Smooth muscle cell of the coronary artery (primary cell): ENCODE measurements at places on chromosomes 4 and X. TPM values are rescaled to one million over a fixed set of nuclear protein-coding genes. Genes with fewer than 3 reads are reported as not detected.

The SMIM43 gene
- total RNA-seq: 0.23 and 3.2 TPM in 2 replicates

The KLHL13 gene
- total RNA-seq: 2.1 and 48.4 TPM in 2 replicates

The LGI2 gene
- 0.08 and 1.2 TPM in 2 replicates for total RNA-seq

The HSFX2 gene
- 0.30 TPM in 1 of 2 replicates, not detected in the other for total RNA-seq

The SHOX gene
- total RNA-seq: not detected in 2 replicates

The TASL gene
- not detected in 2 replicates for total RNA-seq

The LPAR4 gene
- total RNA-seq: 0.08 TPM in 1 of 2 replicates, not detected in the other

The ZNF157 gene
- total RNA-seq: 0.12 TPM in 1 of 2 replicates, not detected in the other

The SLC6A14 gene
- total RNA-seq: not detected in 2 replicates
